ENCODE measurements at places on chromosomes 2 and 18.

GRCh38 chr2:161077367-161078210 is 82.6 kb upstream of the TANK start:
- no peak for DNase-seq

GRCh38 chr18:22952525-22952924 is 19.4 kb downstream of the RBBP8 start:
- DNase-seq: no peak

- DNase-seq: no peak
These were observed 20.0 kb upstream of the PTPN4 start for GRCh38 chr2:119739580-119740255.

DNA sequence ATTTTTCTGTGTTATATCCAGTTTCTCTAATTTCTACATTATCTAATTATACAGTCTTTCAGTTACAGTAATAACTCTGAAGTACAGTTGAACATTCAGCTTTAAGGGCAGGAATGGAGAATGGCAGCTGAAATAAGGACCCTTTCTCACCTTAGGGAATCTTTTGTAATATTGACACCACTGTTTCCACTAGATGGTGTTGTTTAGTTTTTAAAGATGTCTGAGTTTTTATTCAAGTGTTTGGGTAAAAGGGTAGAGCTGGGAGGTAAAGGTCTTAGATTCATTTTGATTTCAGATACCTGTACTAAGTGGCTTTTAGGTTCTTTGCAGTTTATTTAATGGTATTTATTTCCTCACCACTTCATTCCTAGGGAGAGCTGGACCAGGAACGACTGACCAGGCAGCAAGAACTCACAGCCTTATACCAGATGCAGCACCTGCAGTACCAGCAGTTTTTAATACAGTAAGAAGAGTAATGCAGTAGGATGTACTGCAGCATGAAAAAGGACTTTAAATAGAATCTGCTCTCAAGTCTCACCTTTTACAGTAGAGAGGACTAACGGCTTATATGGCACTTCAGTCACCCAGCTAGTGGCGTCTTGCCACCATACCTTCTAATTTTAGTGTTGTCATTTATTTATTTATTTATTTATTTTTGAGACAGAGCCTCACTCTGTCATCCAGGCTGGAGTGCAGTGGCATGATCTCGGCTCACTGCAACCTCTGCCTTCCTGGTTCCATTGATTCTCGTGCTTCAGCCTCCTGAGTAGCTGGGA is 33.2 kb upstream of the KCNJ13 start:
- no peak for DNase-seq

DNA sequence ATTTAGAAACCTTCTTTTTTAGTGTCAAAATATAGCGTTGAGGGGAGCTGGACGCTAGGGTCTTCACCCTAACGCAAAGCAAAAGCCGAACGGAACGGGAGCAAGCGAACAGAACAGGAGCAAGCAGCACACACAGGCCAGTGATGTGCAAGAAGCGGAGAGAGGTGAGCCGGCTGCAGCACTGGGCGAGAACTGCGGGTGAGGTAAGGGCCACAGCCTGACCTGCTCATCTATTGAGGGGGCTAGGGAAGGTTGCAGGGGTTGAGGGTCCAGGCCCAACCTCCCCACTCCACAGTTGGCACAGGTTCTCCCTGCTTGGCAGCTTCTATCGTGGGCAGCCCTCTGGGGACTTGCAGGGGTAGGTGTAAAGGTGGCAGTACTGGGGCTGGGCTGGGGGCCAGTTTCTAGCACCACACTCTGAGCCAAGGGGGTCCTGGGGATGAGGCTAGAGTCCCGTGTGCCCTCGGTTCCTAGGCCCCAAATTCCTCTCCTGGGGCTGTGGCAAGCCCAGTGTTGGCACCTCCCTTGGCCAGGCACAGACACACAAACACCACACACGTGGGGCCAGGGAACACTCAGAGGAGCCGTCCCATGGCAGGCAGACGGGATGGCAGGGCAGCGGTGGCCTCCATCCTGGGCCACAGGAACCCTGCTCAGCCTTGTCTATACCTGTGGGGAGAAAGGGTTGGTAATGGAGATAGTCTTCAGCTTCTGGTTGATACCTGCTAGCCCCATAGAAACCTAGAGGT is 1.2 kb upstream of the ABCB6 start:
- DNase-seq: no peak

- DNase-seq: no peak
These were observed 279.1 kb downstream of the ZEB2 start for GRCh38 chr2:144240656-144241339.

- peak; percentile 62 for DNase-seq
These were observed 475.0 kb upstream of the POU3F3 start for GRCh38 chr2:104378853-104379374.

GRCh38 chr2:158650646-158651357 is 144.3 kb upstream of the DAPL1 start:
- no peak for DNase-seq

- no peak for DNase-seq
These were observed 163.8 kb downstream of the RBM43 start for GRCh38 chr2:151097895-151098294.

GRCh38 chr2:232890536-232890895 is 20.5 kb downstream of the SNORC start:
- no peak for DNase-seq

GRCh38 chr2:134692499-134692898 is 26.3 kb downstream of the TMEM163 start:
- DNase-seq: no peak

- no peak for DNase-seq
These were observed 526.9 kb downstream of the TMEM182 start for GRCh38 chr2:103288696-103289095.

- no peak for DNase-seq
These were observed 770 bp downstream of the ZNF396 start for GRCh38 chr18:35376393-35376741.

- no peak for DNase-seq
These were observed 240.5 kb upstream of the MYT1L start for GRCh38 chr2:2571301-2572150.

DNA sequence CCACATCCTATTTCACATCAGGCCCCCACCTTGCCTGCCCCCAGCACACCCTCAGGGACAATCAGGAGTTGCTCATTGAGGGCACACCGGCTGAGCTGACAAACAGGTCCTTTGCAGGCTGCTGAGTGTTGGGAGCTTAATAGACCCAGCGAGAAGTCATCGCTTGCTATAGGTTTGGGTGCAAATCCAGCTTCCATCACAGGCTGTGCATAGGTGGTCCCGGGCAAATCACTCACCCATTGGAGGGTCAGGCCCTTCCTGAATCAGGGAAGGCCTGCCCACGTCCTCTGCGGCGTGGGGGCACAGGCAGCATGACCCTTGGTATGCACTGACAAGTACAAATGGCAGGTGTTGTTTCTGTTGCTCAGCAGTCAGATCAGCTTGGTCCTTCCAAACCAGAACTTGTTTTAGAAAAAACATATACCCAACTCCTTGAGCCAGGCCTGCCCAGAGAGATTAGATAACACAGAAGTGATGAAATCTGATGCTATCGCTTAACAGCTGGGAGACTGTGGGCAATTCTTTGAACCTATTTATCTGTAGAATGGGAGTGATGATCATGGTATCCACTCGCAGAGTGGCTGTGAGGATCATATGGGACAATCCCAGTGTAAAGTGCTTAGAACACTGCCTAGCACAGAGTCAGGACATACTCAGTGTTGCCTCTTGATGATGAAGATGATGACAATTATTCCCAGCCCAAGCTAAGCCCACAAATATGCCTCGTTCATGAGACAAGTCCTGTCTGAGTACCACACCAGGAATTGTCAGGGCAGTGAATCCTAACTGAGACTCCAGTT is 34.9 kb downstream of the SMAD7 start:
- no peak for DNase-seq

DNA sequence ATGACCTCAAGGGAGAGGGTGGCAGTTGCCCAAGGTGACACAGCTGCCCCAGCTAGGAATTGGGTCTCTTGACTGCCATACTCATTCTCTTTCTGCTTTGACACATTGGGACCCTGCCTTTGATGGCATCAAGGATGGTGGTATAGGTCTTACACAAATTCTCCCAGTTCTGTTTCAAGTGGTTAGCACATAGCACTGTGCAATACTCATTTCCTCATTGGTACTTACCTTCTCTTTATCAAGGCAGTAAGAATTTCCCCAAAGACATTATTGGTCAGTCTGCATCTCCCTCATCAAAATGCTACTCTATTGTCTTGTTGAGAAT is 35.9 kb upstream of the CCDC93 start:
- DNase-seq: no peak

DNA sequence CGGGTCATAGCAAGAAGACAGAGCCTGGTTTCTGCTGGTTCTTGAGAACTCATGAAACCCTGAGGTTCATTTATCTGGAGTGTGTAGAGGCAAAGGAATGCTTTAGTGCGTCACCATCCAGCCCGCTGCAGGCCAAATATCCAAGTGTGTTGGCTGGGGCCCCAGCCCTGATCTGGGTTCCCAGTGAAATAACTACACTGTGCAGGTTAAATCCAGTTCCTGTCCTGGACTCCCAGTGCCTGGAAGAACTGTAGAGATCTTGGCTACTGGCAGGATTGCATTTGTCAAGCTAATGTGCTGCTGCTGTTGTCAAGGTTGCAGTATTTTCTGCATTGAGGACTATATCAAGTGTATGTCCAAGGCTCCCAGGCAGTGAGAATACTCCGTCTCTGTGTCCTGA is 89.9 kb downstream of the MAPK4 start:
- DNase-seq: no peak

- DNase-seq: no peak
These were observed 6.0 kb downstream of the SEPTIN10 start for GRCh38 chr2:109607766-109608165.

DNA sequence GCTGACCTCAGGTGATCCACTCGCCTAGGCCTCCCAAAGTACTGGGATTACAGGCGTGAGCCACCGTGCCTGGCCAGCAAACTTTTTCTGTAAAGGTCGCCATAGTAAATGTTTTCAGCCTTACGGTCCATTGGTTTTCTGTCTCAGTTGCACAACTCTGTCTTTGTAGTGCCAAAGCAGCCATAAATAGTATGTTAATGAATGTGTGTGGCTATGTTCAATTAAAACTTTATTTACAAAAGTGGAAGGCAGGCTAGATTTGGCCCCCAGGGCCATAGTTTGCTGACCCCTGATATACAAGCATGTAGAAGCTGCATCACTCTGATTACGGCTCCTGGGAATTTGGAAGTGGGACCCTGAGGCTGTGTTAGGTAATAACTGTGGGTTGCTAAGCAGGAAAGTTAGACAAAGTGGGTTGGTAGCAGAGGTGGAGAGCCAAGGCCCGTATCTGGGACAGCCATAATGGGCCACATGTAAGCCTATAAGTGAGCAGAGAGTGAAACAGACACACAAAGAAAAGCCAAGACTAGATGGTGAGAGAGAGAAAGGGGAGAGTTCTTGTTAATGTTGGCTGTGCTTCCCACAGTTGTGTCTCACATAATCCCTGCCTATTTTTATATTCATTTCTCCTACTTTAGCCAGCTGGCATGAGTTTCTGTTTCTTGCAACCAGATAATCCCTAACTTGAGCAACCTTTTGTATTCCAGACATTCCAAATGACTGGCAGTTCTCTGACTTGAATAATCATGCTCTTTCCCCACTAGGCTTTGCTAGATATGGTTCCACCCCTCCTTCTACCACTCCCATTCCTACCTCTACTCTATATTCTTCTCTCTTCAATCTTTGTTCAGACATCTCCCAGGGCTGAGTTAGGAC is 223.3 kb upstream of the STON1 start:
- no peak for DNase-seq

GRCh38 chr2:119179991-119180390 is 21.4 kb upstream of the C1QL2 start:
- no peak for DNase-seq

GRCh38 chr18:79221136-79221535 is 151.9 kb downstream of the ATP9B start:
- DNase-seq: no peak

DNA sequence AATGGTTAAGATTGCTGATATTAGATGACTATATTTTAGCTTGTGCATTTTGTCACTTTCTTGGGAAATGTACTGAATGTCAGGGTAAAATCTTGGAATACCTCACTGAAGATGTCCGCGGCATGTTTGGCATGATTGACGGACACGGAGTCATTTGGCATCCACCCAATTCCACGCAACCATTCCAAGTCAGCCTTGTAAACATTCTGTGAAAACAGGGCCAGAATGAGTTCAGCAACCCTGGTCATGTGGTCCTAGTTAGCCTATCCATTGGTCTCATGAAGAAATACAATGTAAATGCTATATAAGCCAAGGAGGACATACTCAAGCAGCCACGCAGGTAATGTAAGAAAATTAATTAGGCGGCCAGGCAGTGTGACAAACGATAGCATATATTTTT is 159.5 kb downstream of the RIF1 start:
- no peak for DNase-seq

- DNase-seq: no peak
These were observed 190.4 kb downstream of the MC4R start for GRCh38 chr18:60182223-60182622.

DNA sequence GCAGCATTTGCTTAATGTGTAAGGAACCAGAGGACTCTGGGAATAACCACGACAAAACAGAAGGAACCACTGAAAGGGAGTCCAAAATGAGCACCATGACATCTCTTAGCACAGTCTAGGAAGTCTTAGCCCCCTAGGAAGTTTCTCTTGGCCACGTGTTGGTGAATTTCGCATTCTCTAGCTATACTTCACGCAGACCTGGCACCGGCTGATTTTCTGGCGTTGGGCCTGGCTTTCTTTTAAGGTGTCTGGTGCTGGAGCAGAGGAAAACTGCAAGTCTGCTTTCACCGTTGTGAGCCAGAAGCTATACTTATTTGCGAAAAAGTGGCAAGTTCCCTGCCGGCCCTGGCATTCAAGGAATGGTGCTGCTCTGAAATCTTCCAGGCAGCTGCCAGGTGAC is 156.9 kb downstream of the COL4A4 start:
- DNase-seq: no peak

- no peak for DNase-seq
These were observed 22.0 kb downstream of the CCT7 start for GRCh38 chr2:73255907-73256617.

DNA sequence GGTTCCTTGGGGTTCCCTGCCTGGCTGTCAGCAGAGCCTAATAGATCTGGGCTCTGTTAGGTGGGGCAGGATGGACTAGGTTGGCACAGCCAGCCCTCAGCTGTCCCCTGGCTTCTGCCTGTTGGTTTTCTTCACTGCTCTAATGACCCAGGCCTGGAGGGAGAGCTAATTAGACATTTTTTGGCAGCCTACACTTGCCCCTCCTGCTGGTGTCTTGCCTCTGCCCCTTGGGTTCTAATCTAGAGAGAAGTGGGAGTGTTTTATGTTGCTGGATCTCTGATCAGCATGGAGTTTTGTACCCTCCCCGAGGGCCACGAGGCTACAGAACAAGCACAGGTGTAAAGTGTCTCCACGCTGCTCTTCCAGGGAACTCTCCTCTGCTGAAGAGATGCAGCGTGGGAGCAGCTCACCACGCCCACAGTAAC is 199.4 kb upstream of the RASGRP3 start:
- DNase-seq: no peak

GRCh38 chr2:88372042-88372441 is 80.5 kb downstream of the FOXI3 start:
- no peak for DNase-seq

GRCh38 chr2:88190808-88191721 is 20.9 kb downstream of the THNSL2 start:
- no peak for DNase-seq

- DNase-seq: no peak
These were observed 65.2 kb upstream of the CTDP1 start for GRCh38 chr18:79614211-79614955.

GRCh38 chr2:237348281-237348865 is 65.6 kb downstream of the COL6A3 start:
- DNase-seq: no peak
